Activated naive CD8-positive, alpha-beta T cell treated with anti-CD3 and anti-CD28 coated beads for 36 hours (primary cell): ENCODE measurements at places on chromosomes 7 and 10.

GRCh38 chr10:60942788-60943315 lies 1.1 kb downstream of the RHOBTB1 start:
- DNase-seq, result no peak

DNA sequence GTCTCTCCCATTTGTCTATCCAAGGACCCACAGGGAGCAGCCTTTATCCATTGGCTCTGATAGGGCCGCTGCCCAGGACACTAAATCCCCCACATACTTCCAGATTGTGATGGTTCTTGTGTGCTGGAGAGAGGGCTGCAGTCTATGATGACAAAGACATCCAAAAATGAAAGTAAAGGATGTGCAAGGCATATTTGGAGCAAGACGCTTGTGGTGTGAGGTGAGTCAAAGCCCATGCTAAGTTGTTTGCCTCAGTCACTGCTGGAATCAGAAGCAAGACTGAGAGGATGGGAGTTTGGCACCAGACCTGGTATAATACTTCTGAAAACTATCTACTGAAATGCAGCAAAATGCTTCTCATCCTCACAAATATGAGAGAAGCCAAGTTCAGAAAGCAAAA lies 22.7 kb downstream of the ZNF22 start:
- DNase-seq, result no peak

- DNase-seq, result no peak
These were observed 180.5 kb downstream of the NRP1 start for GRCh38 chr10:33153968-33154327.

DNA sequence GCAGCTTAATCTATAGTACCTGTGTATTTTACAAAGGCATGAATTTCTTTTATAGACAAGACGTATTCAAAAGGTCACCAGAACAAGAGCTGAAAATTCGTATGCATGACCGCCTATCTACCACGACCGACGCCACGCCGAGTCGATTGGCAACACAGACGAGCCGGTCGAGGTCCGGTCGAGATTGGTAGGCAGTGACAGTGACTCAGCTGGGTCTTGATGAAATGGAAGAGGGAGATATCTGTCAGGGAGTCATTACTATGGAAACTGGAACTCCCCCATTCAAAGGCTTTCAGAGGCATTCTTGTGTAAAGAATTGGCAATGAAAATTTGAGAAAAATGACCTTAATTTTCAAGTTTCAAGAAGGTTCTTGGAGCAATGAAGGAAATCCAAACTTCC lies 2.1 kb downstream of the ATP5MK start:
- DNase-seq, result no peak

DNA sequence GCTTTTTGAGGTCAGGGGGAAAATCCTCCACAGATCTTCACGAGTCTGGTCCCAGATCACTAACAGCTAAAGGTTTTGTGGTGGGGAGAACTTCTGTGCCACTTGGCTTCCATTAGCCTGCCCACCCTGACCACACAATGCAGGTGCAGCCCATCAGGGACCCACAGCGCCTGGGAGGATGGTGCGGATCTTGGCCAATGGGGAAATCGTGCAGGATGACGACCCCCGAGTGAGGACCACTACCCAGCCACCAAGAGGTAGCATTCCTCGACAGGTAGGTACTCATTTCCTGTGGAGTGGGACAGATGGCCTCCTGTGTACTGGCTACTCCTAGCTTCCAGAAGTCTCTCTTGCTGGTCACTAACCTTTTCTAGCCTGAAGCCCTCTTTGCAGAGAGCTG lies 1.5 kb downstream of the FAM241B start:
- no peak for DNase-seq
